ENCODE measurements at places on chromosomes 4 and X. TPM values are rescaled to one million over a fixed set of nuclear protein-coding genes. Genes with fewer than 3 reads are reported as not detected.

DNA sequence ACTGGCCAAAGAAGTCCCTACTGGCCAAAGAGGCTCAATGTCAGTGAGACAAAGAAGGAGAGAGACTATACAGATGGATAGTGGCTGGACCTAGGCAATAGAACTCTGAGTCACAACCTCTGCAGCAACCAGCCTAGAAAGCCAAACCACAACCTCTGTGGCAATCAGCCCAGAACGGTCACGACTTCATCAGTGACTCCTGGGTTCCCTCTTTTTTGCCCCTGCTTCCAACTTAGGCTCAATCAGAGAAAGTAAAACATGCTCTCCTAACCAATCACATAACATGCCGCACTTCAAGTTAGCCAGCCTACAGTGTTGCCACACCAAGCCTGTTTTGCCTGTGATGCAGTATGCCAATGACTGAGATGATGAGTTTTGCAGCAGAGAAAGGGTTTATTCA, 203.4 kb downstream of the ANAPC10 start:
- no peak for DNase-seq

DNA sequence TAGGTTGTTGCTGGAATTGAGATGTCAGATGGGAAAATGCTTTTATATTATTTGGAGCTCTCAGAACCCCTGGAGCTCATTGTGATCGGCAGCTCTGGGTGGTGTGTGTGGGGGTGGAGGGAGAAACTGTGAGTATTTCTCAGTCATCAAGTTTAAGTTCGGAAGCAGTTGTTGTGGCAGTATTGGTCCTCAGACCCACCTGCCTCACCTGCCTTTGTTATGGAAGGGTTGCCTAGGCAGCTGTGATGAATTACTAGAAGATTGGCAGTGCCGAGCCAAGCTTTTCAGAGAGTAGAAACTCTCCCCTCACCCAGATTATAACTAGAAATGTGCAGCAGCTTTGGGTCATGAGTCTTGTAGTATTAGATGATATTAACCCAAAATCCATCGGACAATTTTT, 9.5 kb downstream of the IGSF1 start:
- DNase-seq, result no peak

DNA sequence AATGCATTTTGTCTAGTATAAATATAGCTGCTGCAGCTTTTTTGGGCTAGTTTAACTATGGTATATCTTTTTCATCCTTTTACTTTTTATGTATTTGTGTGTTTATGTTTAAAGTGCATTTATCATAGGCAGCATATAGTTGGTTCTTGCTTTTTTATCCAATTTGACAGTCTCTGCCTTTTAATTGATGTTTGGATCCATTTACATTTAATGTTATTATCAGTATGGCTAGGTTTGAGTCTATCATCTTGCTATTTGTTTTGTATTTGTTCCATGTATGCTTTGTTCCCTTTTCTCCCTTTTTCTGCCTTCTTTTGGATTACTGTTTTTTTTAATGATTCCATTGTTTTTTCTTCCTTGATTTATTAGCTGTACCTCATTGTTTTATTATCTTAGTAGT, 40.3 kb downstream of the GNL3L start:
- no peak for DNase-seq

GRCh38 chrX:88135735-88136134, 611.3 kb upstream of the CPXCR1 start:
- DNase-seq, result no peak

GRCh38 chrX:25084446-25084845, 68.7 kb upstream of the ARX start:
- DNase-seq, result no peak

Gene CT45A3
- polyA plus RNA-seq, result not detected

Gene COPS4
- 69.8 TPM for polyA plus RNA-seq

Gene PLXNA3
- polyA plus RNA-seq, result 0.29 TPM

Gene XAGE1B
- polyA plus RNA-seq, result not detected
